A549 treated with CpdA at 1 μM for 4 hours (cell line): ENCODE measurements at places on chromosomes 6 and 20. TPM values are rescaled to one million over a fixed set of nuclear protein-coding genes. Genes with fewer than 3 reads are reported as not detected.

Gene FRK
- 1.4 to 1.8 TPM (median 1.5 TPM) in 5 replicates for total RNA-seq

Gene TMEM170B
- 0.73 to 1.0 TPM (median 0.85 TPM) in 5 replicates for total RNA-seq

Gene EFCAB8
- total RNA-seq: not detected in 5 replicates

Gene SERPINB1
- total RNA-seq: 47.3 to 55.2 TPM (median 50.6 TPM) in 5 replicates

Gene XKR7
- under 0.01 to 0.02 TPM in 2 of 5 replicates, not detected in the others for total RNA-seq
